ENCODE measurements at places on chromosomes 12 and 14.

GRCh38 chr14:36700651-36701050, 39.0 kb downstream of the PAX9 start:
- no peak for DNase-seq

- no peak for DNase-seq
These were observed 88.1 kb downstream of the BCL2L14 start for GRCh38 chr12:12158858-12159257.

DNA sequence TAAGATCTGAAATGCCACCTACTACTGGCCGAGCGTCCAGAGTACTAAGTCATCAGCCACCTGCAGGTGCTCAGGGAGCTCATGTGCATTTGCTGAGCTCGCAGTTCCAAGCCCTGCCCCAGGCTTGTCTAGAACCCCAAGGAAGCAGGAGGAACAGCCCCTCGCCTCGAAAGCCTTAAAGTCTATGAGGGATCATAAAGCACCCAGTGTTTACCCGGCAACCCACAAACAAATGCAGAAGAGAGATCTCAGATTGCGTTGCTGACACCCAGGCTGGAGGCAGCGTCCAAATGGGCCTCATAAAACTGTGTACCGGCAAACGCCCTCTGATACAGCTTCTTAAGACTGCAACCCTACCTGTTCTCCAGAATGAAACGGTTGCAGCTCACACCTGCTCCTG, 6.8 kb downstream of the KDM2B start:
- no peak for DNase-seq

GRCh38 chr12:127925971-127926370, 341.0 kb upstream of the TMEM132C start:
- no peak for DNase-seq

DNA sequence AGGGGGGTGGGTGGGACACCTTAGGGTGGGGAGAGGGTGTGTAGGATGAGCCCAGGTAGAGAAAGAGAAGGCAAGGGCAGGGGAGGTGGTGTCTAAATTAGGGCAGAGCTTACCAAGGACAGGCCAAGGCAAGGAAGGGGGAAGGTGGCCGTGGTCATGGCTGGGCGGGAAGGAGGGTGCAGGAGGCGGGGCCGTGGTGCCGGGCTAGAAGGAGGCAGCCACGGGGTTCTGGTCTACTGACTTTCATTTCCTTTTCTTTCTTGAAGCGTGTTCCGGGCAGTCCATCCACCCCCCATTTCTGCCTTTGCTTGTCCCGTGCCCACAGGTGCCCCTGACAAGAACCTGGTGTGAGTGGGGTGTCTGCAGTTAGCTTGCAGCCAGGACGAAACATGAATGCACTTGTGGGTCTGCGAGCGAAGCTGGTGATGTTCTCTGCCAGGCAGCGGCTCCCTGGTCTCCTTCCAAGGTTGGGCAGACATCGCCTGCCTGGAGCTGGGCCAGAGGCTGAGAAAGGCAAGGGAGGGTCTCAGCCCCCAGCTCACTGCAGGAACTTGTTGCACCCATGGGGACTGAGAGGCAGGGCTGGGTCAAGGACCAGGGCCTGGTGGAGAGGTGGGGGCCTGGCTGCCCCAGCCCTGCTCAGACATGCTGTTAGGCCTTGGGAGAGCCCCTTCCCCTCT, 58.2 kb downstream of the KIF26A start:
- no peak for DNase-seq

DNA sequence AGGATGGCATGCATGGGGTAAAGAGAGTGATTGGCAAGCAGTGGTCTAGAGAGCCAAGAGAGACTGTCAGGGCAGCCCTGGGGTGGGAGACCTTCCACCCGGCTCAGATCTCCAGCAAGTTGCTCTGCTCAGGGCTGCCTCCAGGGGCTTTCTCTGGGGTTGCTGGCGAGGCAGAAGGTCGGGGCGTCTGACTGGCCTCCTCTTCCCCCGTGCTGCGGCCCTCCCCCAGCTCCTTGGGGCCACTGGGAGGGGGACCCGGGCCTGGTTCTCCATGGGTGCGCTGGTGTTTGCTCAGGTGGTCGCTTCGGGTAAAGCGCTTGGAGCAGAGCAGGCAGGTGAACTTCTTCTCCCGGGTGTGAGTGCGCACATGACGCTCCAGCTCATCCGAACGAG, 6.6 kb upstream of the AAAS start:
- DNase-seq: no peak

DNA sequence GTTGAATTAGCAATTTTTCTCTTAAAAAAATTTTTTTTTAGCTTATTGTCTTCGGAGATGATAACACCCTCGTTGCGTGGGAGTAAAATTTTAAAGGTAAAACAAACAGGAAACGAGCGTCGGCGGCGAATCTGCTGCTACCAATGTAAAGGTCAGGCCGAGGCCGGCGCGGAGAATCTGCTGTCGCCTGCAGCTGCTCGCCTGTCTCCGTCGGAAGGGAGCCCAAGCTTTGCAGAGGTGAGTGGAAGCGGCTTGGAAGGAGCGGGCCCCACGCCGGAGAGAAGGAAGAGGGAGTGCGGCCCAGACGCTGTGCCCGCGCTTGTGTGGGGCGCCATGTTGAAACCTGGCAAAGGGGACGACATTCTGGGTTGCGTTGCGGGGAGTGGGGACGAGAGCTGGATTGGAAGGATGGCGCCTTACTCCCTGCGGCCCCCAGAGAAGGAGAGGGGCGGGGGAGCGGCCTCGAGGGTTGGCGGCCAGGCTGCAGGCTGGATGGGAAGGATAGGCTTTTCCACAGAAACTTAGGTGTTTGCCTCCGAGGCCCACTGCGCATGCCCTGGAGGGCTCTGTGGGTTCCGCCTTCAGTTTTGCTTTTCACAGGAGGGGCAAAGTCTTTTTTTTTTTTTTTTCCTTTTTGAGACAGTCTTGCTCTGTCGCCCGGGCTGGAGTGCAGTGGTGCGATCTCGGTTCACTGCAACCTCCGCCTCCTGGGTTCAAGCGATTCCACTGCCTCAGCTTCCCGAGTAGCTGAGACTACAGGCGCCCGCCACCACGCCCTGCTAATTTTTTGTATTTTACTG, at the start of gene SNRNP35:
TSS of gene SNRNP35 (plus strand) at position 160 of the 800 bp plus-strand sequence. CDS start 7,402 bp downstream, outside the sequence.
- DNase-seq: peak; percentile 68

DNA sequence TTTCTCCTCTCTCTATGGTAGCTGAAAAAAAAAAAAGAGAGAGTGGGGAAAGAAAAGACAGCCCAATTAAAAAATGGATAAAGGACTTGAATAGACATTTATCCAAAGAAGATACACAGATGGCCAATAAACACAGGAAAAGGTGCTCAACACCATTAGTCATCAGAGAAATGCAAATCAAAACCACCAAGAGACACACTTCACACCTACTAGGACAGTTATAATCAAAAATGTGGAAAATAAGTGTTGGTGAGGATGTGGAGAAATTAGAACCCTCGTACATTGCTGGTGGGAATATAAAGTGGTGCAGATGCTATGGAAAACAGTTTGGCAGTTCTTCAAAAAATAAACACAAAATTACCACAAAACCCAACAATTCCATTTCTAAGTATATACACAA, 172.4 kb upstream of the GRIN2B start:
- no peak for DNase-seq

- DNase-seq: no peak
These were observed 47.1 kb downstream of the MLXIP start for GRCh38 chr12:122125452-122126341.

- DNase-seq: no peak
These were observed 434.6 kb downstream of the ADAMTS20 start for GRCh38 chr12:43117226-43117930.

DNA sequence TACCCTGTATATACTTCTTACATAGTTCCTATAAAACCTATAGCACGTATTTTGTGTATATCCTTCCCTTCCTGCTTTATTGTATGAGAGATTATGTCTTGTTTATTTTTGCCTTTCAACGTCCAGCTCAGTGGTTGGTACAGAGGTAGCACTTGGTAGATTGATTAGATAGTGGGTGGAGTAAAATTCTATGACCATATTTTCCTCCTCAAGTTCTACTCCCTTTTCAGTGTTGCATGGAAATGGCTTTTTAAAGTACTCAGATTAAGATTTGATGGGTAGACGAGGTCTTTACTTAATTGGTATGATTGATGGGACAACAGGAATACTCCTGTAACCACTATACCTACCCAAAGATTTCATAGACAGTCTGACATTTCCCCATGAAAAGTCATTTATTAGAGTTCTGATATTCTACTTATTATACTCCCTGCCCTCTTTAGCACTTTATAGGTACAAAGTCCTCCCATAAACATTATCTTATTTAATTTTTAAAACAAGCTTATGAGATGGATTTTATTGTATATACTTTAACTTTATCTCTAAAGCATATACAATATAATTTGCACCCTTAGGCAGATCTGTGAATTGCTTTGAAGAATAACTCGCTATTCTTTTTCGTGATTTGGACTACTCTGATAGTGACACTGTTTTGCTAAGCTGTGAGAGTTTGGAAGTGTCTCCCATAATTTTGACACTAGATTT, 348.0 kb downstream of the RAD51B start:
- DNase-seq: no peak

DNA sequence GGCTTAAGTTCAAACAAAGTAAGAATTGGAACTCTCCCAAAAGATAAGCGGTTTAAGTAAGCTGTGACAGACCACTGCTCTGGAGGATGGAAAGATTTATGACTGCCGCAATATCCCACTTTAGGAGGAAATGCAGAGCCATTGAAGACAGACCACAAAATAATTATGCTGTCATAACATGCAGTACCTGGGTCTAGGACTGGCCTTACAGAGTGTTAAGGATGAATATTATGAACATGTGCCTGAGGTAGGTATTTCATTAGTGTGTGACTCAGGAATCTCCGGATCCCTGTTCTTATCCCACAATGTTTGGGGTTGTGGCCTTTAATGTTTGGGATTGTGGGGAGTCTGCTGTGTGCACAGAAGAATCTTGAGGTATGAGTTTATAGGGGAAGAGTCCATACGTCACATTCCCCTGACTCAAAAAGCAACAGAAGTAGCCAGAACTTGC, 114.9 kb downstream of the SAMD4A start:
- DNase-seq: no peak

DNA sequence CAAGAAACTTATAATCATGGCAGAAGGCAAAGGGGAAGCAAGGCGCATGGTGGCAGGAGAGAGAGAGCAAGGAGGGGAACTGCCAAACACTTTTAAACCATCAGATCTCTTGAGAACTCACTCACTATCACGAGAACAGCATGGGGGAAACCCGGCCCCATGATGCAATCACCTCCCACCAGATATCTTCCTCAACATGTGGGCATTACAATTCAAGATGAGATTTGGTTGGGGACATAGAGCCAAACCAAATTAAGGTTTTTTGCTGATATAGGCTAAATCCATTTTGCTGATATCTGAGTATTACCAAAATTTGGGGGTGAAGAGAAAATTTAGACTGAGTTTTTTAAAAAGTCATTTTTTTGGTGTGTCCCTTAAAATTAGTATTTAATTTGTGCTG, 54.9 kb upstream of the TMX1 start:
- peak; percentile 7 for DNase-seq

- DNase-seq: peak; percentile 90
These were observed 473.0 kb downstream of the DPF3 start for GRCh38 chr14:72420749-72421474.

DNA sequence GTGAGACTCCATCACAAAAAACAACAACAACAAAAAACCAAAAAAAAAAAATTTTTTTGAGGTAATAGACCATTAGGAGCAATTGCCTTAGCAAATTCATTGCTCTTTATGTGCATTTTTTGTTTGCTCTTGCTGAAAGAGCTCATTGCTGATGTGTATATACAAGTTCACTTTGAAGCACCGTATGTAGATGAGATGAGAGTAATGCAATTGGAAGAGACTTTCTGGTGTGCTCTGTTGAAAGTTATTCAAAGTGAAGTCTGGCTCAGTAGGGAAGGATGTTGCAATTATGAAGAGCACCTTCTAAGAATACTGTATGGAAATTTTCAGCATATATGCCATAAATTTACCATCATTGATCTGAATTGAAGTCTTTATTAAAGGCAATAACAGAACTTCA, 46.7 kb upstream of the KLRD1 start:
- DNase-seq: no peak

DNA sequence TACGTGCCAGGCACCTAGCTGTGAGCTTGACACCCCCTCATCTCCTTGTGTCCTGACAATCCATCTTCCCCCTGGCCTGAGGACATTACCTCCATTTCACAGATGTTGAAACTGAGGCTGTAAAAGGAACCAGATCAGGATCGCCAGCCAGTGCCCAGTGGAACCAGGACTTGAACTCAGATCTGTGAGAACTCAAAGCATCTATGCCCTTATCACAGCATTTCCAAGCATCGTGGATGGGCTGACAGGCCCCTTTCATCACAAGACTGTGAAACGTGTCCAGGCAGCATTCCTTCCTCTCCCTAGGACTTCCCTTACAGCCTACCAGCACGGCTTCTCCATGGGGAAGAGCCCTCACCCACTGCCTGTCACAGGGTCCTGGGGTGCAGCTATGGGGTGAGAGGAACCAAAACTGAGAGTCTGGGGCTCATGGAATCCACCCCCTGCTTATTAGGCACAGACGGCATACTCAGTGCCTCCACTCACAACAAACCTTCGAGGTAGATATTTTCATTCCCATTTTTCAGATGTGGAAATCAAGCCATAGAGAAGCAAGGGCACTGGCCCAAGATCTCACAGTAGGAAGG, 26.9 kb downstream of the CMKLR1 start:
- no peak for DNase-seq

DNA sequence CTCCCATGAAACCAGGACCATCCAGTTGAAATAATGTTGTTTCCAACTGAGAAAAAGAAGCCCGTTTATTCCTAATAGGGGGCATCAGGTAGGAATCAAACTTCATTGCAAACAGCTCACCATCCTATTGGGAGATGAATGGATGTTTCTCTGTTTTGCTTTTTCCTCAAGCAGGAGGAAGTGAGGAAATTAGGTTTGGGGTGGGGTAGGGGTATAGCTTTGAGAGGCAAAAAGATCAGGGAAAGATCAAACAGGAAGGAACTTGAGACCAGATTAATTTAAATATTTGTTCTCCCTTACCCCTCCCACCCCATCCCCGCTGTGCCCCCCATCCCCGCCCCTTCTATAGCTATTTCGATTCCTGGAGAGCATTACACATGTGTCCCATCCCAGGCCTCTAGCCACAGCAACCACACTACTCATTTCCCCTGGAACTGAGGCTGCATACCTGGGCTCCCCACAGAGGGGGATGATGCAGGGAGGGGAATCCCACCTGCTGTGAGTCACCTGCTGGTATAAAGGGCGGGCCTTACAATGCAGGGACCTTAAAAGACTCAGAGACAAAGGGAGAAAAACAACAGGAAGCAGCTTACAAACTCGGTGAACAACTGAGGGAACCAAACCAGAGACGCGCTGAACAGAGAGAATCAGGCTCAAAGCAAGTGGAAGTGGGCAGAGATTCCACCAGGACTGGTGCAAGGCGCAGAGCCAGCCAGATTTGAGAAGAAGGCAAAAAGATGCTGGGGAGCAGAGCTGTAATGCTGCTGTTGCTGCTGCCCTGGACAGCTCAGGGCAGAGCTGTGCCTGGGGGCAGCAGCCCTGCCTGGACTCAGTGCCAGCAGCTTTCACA, at the start of gene IL23A:
TSS of gene IL23A (plus strand) at position 577 of the 850 bp plus-strand sequence. CDS start at position 738, 161 bp downstream.
- peak; percentile 69 for DNase-seq

GRCh38 chr14:65866886-65867285, 454.4 kb downstream of the FUT8 start:
- DNase-seq: no peak

GRCh38 chr12:26817183-26817591, 15.8 kb downstream of the ITPR2 start:
- no peak for DNase-seq

GRCh38 chr12:9256758-9257405, 48.7 kb upstream of the PZP start:
- DNase-seq: no peak

Data from activated CD8-positive, alpha-beta memory T cell treated with anti-CD3 and anti-CD28 coated beads for 48 hours (primary cell).